Spinal cord (tissue), 10 donors: ENCODE measurements at places on chromosomes 7 and 10. TPM values are rescaled to one million over a fixed set of nuclear protein-coding genes. Genes with fewer than 3 reads are reported as not detected.

The CRYGN gene
- 0.55 TPM for polyA plus RNA-seq

The DOCK1 gene
- polyA plus RNA-seq: 31.3 TPM

The MRPL43 gene
- 124 TPM for polyA plus RNA-seq

The TRIM56 gene
- polyA plus RNA-seq: 7.0 TPM

The VWDE gene
- polyA plus RNA-seq: 0.65 TPM

The LUC7L2 gene
- 89.7 TPM for polyA plus RNA-seq

The LIPM gene
- 0.21 TPM for polyA plus RNA-seq

The NXPH1 gene
- 56.3 TPM for polyA plus RNA-seq

The SFTPA1 gene
- not detected for polyA plus RNA-seq

The ELN gene
- polyA plus RNA-seq: 114 TPM

The TET1 gene
- polyA plus RNA-seq: 4.9 TPM

The SH3PXD2A gene
- 33.2 TPM for polyA plus RNA-seq

The RET gene
- 36.4 TPM for polyA plus RNA-seq

The PDCD4 gene
- 112 TPM for polyA plus RNA-seq

The ZNF467 gene
- 11.6 TPM for polyA plus RNA-seq

The CPXM2 gene
- polyA plus RNA-seq: 27.5 TPM

The IFRD1 gene
- 46.2 TPM for polyA plus RNA-seq

The RGR gene
- 12.1 TPM for polyA plus RNA-seq

The ASAH2B gene
- polyA plus RNA-seq: 14.2 TPM

The ECHS1 gene
- polyA plus RNA-seq: 107 TPM

The PRSS2 gene
- not detected for polyA plus RNA-seq

The MKI67 gene
- 23.5 TPM for polyA plus RNA-seq

The GHRHR gene
- 4.3 TPM for polyA plus RNA-seq

The ADRA2A gene
- 15.7 TPM for polyA plus RNA-seq

The DEPP1 gene
- 8.1 TPM for polyA plus RNA-seq

The CDNF gene
- polyA plus RNA-seq: 1.8 TPM

The AFAP1L2 gene
- 61.4 TPM for polyA plus RNA-seq

The NEUROD6 gene
- polyA plus RNA-seq: 17.1 TPM

The TSPAN14 gene
- polyA plus RNA-seq: 82.5 TPM

The FAM13C gene
- 52.5 TPM for polyA plus RNA-seq

The GDF2 gene
- not detected for polyA plus RNA-seq

The NPS gene
- polyA plus RNA-seq: not detected

The PPP1R9A gene
- polyA plus RNA-seq: 23.4 TPM

The RPEL1 gene
- 0.32 TPM for polyA plus RNA-seq

The HILPDA gene
- polyA plus RNA-seq: 14.4 TPM

The ZNF804B gene
- polyA plus RNA-seq: 2.3 TPM

The CLEC5A gene
- polyA plus RNA-seq: 0.05 TPM
